ENCODE measurements at places on chromosomes 4 and X.

DNA sequence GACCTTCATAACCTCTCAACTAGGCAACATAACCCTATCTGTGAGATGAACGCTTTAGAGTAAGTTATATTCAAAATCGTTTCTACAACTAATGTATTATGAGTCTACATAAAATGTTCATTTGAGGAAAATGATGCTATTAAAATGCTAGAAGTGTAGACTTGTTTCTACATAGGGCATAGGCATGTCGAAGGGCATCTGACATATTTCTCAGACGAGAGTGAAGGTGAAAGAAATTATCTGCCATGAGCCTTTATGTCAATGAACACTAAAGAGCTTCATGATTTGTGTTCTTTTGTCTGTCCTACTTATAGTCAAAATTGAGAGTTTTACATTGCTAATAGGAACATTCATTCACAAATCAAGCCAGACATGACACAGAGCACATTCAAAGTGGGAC, 811.8 kb downstream of the RAB28 start:
- no peak for DNase-seq

GRCh38 chr4:52748432-52748831, 2.8 kb downstream of the ERVMER34-1 start:
- no peak for DNase-seq

DNA sequence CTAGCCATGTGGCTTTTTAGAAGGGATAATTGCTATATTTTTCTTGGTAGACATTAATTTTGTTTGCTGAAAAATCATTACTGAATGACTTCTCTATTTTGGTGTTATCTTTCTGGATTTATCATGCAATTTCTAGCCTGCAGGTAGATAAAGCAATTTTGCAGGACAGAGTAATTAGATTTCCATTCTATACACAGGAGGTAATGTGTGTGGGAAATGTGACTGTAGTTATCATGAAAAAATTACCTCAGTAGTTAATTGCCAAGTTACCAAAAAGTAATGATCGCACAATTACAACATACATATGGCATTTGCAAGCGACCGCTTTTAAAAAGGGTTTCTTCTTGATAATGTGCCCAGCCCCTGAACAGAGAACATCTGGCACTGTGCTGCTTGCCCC, 66.1 kb downstream of the KIT start:
- DNase-seq = no peak

DNA sequence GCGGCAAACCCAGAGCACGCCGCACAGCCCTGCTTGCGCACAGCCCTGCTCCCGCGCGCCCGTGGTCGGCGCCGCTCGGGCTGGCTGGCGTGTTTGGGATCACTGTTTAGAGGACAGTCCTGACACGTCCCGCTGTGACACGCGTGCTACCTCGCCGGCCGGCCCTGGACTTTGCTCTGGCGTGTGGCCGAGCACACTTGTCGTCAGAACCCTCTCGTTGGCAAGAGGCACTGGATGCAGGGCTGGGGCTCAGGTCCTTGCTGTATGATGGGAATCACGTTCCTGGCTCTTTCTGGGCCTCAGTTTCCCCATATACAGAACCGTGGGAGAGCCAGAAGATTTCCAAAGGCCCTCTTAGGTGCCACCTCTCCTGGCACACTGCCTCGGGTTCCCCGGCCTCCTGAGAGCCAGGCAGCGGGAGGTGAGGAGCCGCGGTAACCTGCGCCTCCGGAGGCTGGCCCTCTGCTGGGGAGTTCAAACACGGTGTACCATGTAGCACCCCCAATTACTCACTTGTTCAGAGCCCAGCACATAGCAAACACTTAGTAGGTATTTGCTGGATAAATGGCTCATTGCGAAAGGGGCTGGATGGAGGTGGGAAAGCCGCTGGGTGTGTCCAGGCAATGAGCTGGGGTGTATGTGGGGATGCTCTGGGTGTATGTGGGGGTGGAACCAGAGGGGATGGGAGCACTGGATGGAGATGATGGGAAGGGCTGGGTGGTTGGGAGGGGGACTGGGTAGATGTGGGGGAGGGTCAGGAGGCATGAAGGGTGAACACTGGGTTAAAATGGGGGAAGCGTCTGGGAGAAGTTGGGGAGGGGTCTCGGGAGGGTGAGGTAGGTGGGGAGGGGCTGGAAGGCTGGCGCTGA, 76.6 kb downstream of the HTRA3 start:
- DNase-seq = no peak

GRCh38 chr4:165689159-165689558, 183.9 kb upstream of the TLL1 start:
- DNase-seq = no peak

DNA sequence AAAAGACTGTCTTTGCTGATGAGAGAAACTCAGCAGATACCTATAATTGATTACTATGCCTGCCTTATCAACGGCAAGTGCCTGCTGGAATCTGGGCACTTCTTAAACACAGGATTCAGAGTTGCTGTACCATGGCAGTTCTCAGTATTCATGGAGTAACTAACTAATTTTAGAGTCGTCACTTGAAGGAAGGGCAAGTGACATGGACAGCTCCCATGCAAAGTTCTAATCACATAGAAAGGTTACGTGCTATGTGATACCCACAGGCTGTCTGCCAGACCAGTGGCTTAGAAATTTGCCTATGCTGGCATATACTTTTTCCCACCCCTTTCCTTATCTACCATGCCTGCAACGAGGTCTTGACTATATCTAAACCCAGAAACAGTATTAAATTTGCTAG, 931.1 kb upstream of the TENM3 start:
- no peak for DNase-seq

- no peak for DNase-seq
Measured at GRCh38 chr4:153186046-153186728, 18.1 kb upstream of the TRIM2 start.

DNA sequence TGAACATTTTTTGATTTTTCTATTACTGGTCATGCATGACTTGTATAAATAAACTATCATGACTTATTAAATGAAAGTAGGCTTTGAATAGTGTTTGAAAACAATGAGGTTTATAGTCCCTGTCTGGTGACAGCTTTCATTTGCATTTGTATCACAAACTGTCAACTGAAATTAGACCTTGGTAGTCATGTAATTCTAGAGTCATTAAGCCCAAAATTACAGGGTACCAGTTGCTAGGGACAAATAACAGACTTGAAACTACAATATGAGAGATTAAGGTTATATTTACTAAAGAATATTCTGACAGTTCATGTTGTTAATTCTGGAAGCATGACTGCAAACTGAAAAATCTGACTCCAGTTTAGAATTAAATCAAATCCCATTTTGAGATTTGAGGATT, 9.2 kb upstream of the VAMP7 start:
- no peak for DNase-seq

DNA sequence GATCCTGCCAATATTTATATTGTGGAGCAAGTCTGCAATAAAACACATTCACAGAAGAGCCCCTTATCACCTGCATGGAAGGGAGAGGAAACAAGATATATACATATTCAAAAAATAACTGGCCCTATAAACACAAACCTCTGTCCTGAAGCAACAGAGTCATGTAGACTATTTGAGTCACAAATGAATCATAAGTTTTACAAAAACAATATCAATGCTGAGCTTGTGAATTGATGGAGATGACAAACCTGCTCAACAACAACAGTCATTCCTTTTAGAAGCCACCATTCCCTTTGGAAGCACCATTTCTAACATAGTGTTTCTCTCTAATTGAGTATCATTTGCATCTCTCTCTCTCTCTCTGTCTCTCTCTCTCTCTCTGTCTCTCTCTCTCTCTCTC, 313.9 kb downstream of the MID1IP1 start:
- DNase-seq = no peak

- DNase-seq = no peak
Measured at GRCh38 chr4:74055096-74055495, 16.6 kb upstream of the CXCL3 start.

DNA sequence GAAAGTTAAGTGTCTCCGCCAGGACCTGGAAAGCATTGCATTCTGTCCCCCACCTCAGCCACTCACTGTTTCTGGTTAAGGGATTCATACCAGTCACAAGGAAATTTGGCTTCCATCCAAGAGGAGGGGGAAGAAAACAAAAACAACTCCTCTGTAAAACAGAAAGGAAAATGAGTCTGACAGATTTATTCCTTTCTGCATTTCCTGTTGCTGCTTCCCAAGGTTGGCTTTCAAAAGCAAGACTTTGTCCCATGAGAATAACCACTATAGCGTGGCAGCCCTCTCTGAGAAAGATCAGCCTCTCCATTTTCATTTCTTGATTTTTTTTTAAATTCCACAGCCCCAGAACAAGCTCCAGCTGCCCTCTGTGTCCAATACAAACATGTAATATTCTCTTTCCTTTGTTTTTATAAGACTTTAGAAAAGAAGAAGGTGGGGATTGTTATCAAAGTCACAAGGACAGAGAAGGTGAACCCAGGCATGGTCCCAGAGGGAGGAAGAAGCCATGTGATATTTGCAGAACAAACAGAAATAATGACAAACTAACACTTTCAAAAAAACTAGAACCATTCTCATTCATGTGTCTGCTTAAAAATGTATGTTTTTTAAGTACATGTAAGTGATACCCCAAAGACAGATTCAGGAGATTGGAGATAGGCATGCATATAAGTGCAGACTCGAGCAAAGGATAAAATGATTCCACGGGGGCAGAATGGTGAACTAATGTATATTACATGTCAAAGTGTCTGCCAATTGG, 90.7 kb upstream of the DCLK2 start:
- DNase-seq = no peak

GRCh38 chr4:3402491-3403347, 39.0 kb upstream of the HGFAC start:
- DNase-seq = no peak

- no peak for DNase-seq
Measured at GRCh38 chr4:172892300-172892699, 276.3 kb upstream of the GALNT7 start.

DNA sequence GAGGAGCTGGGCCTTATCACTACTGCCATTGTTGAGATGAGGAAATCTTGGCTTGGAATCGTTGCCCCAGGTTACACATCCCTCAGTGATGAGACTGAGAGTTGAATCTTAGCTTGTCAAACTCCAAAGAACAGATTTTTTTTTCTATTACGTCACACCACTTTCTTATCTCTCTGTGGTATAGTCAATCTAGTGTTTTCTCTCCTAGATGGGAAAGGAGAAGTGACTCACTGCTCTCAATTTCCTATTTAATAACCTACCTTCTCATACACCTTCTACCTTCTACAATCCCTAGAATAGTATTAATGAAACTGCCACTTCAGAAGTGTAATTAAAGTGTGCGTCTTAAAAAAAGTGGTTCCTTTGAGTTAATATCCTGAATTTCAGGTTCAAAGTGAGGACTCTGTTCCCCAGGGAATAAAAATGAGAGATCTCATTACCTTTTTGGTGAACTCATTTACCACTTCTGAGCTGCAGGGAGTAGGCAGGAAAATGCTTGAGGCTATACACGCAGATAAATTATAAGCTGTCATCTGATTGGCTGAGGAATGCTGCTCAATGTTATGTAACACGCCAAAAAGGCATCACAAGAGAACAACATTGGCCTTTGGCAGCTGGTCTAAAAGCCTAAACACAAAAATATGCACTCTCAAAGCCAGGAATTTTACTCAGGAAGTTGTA, 59.3 kb downstream of the MAD2L1 start:
- no peak for DNase-seq

GRCh38 chr4:164481306-164482091, 272.4 kb upstream of the SMIM31 start:
- DNase-seq = no peak

- no peak for DNase-seq
Measured at GRCh38 chr4:88610771-88611170, 18.5 kb downstream of the HERC3 start.

DNA sequence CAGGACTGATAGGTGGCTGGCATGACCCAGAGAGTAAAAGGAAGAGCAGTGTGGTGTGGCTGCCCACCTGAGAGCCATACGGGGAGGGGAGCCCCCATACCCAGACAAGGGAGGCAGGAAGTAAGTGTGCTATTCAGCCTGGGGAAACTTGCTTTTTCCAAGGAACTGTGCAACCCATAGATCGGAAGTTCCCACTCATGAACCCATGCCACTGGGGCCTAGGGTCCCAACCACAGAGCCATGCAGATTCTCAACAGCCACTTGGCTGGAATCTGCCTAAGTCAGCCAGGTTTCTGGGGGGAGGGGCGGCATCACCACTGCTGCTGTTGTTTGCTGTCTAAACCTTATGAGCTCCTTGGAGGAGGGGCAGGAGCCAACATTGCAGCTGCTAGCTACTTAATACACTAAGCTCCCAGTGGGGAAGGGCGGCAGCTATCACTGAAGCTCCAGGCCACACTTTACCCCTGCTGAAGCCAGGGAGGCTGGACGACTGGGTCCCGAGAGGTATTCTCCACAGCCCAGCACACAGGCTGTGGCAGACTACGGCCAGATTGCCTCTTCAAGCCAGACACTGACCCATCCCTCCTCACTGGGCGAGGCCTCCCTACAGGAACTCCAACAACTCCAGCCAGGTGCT, 410.4 kb downstream of the INPP4B start:
- no peak for DNase-seq

- DNase-seq = no peak
Measured at GRCh38 chr4:125432078-125432477, 117.3 kb downstream of the FAT4 start.

- DNase-seq = no peak
Measured at GRCh38 chrX:10033375-10034007, 66.3 kb downstream of the CLDN34 start.

DNA sequence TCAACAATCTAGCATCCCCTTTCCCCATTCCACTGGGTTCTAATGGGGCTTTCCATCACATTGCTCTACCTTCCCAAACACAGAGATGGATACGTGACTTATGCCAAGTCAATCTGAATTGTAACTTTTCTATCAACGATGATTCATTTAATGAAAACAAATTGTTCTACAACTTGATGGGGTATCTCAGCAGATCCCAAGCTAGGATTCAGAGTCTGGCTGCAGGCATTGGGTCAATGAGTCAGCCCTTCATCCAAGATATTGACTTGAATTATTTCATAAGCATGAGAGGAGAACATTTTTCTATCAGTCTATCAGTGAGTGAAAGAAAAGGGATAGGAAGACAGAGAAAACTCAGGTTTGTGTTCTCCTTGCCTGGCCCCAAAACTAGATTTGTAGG, 15.0 kb upstream of the HPGDS start:
- DNase-seq = no peak

- no peak for DNase-seq
Measured at GRCh38 chr4:151458148-151458547, 49.2 kb downstream of the FHIP1A start.

- DNase-seq = no peak
Measured at GRCh38 chrX:140180585-140180984, 215.3 kb upstream of the CXorf66 start.

- DNase-seq = no peak
Measured at GRCh38 chrX:70117738-70118137, 15.5 kb upstream of the IGBP1 start.

DNA sequence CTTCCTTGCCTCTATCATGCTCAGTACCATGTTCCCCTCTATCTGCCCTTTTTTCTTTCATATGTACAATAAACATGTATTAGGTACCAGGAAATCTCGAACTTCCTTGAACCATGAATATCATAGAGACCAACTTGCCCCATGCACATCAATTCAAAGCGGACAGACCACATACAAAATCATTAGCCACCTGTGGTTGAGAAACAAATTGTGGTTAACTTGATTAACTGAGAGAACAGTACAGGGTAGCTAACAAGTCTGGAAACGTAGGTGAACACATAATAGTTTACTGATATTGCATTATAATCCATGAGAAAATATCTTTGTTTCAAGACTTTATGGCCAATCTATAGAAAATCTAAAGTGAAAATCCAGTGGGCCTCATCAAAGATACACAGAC, 8.2 kb downstream of the CASP3 start:
- DNase-seq = no peak

- DNase-seq = no peak
Measured at GRCh38 chr4:94399721-94400120, 52.0 kb upstream of the PDLIM5 start.
